ENCODE measurements at places on chromosomes 6 and 20.
A peak's percentile ranks its signal among the peaks of the same experiment; 100 is the strongest.

DNA sequence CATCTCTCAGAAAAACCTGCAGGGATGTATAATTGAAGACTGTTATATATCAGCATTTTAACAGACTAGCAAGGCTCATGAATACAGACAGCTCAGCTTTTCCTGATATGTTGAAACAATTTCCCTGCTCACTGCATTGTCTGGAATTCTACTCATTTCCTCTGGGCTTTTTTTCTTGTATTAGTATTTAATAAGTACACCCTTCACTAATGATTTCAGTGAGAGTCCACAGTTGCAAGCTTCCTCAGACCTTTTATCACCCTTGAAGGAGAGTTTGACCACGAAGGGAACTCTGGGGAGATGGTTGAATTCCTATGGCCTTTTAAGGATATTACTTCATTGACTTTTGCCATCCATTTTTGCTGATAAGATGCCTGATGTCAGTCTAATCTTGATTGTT lies 248.7 kb downstream of the ADGB start:
- DNase-seq = no peak

- DNase-seq = peak; percentile 92
These were observed 2.5 kb downstream of the SRMS start for GRCh38 chr20:63544958-63545516.

DNA sequence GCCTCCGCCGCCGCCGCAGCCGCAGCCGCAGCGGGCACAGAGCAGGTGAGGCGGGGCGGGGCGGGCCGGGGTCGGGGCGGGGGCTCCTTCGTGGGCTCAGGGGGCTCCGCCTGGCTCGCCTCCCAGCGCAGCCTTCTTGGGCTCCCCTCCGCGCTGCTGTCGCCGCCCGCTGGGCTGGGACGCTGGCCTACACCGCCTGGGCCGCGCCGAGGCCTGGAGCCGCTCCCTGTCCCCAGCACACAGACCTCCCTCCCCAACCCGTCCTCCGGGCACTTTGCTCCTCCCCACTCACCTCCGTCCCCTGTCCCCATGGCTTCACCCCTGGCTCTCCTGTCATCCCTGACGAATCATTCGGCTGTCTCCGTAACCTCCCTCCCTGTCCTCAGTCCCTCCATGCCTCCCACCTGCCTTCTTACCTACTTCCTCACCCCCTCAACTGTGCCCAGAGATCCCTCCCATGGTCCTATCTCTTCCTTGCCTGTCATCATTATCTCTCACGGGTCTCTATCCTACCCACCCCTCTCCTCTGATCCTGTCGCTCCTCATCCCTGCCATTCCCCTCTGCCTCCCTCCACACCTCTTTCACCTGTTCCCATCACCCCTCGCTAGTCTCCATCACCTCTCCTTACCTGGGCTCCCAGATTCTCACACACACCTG lies 512 bp downstream of the TTBK1 start:
- no peak for DNase-seq

- no peak for DNase-seq
These were observed 176.1 kb upstream of the UFL1 start for GRCh38 chr6:96345501-96345900.

- peak; percentile 89 for DNase-seq
These were observed 41.5 kb upstream of the ADGRF1 start for GRCh38 chr6:47083586-47084047.

- DNase-seq = no peak
These were observed 358.5 kb upstream of the RUNX2 start for GRCh38 chr6:44969446-44970185.

DNA sequence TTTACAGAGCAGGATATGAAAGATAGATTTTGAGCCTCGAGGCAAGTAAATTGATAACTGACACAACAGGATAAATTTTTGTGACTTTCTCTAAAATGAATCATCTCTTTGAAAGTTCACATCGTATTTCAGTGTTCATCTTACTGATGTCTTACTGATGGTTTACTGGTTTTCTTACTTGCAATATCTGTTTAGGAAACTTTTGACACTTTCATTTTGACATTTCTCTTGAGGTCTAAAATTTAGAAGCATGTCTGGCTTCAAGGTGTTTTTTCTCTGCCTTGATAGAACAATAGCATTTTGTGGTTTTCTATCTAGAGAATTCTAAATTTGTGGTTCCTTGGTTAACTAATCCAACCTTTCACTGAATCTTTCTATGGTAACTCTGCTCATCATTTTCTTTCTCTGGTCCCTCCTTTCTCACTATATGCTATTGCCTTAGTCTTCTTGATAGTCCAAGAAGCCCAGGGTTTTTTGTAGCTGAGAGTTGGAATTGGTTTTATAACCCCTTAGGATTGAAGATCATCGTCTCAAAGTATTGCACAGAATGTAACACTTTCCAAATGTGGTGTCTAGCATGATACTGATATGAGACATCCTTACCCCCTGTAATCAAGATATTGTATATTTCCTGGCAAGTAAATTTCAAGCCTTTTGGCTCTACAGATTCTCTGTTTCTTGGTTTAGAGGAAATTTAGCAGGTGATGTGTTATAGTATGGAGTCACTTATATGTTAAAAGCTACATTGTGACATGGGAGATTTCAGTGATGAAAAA lies 98.7 kb downstream of the RNF144B start:
- no peak for DNase-seq

- no peak for DNase-seq
These were observed 117.0 kb upstream of the POU3F2 start for GRCh38 chr6:98717322-98717877.

- DNase-seq = no peak
These were observed 967.3 kb upstream of the ADGRB3 start for GRCh38 chr6:67667637-67668422.

DNA sequence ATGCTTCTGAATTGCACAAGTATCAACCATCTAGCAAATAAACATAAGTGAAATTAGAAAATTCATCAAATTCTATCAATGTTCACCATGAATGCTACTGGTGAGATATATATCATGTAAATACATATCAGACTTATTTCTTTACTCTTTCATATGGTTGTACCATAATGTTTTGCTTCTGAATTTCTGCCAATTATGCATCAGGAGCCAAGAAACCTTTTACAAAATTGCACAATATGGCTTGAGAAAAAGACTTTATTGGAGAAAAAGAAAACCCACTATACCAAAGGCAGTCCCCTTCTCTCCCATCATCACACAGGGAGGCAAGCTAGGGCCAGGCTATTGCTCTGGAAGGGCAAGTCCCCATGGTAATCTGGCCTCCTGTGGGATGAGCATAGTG lies 402.6 kb downstream of the C6orf118 start:
- no peak for DNase-seq

DNA sequence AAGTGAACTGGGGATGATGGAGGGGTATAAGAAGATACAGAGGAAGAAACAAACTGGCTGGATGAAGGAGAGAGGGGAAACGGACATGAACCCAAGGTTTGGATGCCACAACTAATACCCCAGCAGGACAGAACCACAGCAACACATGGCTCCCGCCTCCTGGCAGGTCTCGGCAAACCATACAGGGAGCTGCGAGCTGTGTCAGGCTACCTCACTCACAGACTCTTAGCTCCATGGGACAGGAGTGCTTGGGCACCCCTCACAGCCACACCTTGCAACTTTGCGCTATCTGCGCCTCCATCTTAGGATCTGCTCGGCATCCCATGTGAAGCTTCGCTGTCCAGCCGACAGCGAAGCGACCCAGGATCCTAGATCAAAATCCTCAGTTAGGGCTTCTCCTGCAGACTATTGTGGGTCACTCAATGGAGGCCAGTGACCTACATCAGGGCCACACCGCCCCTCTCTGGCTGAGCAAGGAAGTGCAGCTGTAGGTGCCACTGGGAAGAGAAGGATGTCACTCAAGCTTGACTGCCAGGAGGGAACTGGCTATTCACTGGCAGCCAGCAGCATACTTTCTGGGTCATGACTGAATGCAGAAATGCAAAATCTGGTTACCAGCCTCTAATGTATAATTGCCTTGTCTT lies 174.4 kb upstream of the RIN2 start:
- DNase-seq = peak; percentile 68

GRCh38 chr6:111486921-111487320 lies 3.9 kb upstream of the REV3L start:
- no peak for DNase-seq

- DNase-seq = no peak
These were observed 172.5 kb upstream of the THEMIS start for GRCh38 chr6:128073389-128073788.

- no peak for DNase-seq
These were observed 42.9 kb upstream of the FANCE start for GRCh38 chr6:35409245-35409644.

GRCh38 chr6:142303176-142303533 lies 1.3 kb downstream of the ADGRG6 start:
- DNase-seq = no peak

DNA sequence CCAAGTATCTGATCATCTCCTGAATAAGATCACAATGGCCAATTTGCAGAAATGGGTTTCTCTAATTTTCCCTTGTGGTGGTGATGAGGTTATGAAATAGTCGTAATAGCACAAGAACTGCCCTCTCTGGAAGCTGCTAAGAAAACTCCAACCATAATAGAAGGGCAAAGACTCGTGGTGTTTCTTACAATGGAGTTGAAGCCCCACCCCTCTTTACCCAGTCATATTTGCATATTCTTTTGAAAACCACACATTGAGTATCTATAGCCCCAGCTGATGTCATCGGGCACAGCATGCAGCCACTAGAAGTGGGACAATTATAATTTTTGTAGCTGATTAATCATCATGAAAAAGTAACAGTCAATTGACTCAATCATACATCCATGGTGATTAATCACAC lies 452.1 kb upstream of the POU3F2 start:
- DNase-seq = no peak

DNA sequence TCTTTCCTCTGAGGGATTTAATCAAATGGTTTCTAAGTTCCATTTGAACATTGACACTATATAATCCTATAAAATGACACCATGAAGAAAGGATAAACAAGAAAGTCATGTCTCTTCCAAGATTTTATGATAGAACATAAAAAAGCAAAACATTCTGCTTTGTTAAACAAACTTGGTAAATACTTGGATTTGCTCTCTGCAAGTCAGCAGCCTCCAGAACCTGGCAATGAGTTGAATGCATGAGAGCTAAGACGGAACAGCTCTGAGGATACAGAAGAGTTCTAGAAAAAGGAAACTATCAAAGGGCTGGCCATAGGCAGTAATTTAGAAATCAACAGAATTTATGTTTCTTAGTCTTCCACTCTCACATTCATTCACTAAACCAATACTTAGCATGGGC lies 656.0 kb upstream of the ID4 start:
- no peak for DNase-seq

DNA sequence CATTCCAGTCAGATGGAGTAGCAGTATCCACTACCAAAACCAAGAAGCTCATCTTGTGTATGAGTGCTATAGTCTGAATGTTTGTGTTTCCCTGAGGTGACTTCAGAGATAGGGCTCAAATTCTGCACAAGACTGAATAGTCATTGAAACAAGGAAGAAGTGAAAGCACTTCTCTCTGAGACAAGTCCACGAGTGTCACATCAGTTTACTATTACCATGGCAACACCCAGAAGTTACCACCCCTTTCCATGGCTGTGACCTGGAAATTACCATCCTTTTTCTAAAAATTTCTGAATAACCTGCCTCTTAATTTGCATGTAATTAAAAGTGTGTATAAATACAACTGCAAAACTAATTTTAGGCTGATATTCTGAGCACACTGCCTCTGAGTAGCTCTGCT lies 682.1 kb upstream of the ADGRB3 start:
- no peak for DNase-seq

- no peak for DNase-seq
These were observed 744 bp downstream of the RIOK1 start for GRCh38 chr6:7390226-7390878.

DNA sequence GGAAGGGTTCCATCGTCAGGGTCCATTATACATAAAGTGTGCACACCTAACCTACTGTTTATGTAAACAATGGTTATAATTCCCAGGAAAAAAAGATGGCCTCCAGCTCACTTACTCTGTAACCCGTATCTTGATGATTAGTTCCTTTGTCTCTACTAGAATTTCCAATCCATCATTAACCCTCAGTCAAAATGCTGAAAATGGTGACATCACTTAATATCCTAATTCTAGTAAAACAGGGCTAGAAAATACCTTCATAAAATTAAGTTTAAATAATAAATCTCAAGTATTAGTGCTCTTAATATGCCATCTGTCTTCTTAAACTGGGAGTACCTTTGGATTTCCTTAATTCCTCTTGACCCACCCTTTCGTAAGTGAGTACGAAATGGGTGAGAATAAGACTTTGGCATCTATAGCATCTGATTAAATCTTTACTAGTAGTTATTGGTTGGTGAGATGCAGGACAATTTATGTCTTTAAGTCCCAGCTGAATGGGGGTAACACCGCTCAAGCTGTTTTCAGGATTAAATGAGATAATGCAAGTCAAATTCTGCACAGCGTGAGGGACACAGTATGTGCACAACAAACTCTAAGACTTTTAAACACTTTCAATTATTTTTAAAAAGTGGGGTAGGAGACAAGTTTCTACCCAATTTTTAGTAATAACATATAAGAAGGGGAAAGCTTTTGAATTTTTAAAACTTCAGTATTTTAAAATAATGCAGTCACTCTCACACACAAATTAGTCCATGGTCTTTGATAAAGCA lies 1.6 kb downstream of the HMGN3 start:
- no peak for DNase-seq

DNA sequence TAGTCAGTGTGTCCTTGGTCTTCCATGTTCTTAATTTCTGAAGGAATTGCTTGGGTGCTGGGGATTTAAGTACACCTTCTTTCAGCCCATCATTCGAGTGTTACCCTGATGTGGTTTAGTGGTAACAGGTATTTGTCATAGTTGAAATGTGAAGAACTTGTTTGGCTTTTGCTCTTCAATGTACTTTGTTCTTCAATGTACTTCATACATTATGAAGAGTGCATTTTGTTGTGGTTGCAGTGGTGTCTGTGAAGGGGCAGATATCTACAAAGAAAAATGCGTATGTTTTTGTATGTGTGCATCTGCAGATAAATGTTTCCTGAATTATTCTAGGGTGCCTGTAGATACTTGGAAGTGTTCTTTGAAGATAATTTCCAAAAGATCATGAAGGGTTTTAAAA lies 111.2 kb upstream of the SUPT3H start:
- no peak for DNase-seq

- no peak for DNase-seq
These were observed 19.1 kb upstream of the ZSCAN23 start for GRCh38 chr6:28462401-28462800.

DNA sequence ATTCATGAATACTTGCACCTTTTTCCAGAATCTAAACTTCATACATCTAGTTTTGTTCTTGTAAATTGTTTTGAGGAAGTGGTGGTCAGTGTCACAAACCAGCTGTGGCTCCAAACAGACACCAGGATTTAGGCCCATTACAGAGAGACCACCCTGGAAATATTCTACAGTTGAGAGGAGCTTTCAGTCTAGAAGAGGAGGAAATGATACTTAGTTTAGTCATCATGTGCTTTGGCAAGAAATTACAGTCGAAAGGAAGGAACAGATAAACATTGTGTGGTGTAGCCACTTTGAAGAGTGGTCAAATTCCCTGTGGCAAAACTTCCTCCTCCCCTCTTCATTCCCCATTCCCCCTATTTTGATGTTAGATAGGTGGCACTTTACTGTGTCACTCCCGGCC lies 15.7 kb downstream of the DCBLD1 start:
- no peak for DNase-seq

- DNase-seq = no peak
These were observed 317.6 kb downstream of the HDGFL1 start for GRCh38 chr6:22886650-22887581.

- DNase-seq = no peak
These were observed 78.0 kb downstream of the PDE10A start for GRCh38 chr6:165585060-165585459.
